Stimulated activated CD4-positive, alpha-beta T cell treated with anti-CD3 and anti-CD28 coated beads, Interleukin-1b, Interleukin-23, amount 100 ng/mL, for 1 hour (primary cell): ENCODE measurements at places on chromosomes 5 and 9.

GRCh38 chr5:142508591-142508990, 177.3 kb downstream of the FGF1 start:
- DNase-seq = no peak

- DNase-seq = no peak
These were observed 6.8 kb upstream of the RECK start for GRCh38 chr9:36029765-36030528.

GRCh38 chr5:132704875-132705274, 31.1 kb downstream of the IL4 start:
- no peak for DNase-seq

DNA sequence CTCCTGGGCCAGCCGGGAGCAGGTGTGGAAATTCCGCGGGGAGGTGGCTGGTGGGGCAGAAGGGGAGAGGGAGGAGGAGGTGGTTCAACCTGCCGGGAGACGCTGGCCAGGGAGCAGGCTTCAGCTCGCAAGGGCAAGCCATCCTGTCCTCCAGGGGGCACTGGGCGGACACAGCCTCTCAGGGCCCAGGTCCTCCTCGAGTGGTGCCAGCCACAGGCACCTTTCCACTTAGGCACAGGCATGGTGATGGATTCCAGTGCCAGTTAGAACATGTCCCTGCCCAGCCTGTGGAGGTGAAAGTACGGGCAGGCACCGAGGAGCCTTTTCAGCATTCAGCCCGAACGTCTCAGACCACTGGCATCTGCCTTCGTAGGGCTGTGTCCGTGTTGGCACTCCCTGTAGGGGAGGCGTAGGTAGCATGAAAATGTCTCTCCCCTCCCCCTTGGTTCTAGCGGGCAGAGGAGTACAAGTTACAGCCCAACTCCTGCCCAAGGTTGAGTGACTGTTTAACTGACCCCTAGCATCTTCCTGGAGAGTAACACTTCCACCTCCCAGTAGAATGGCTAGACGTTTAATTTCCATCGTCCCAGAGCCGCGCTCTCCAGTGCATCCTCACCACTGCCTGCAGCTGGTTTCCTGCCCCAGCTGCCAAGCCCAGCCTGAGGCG, 48.9 kb downstream of the DAB2IP start:
- no peak for DNase-seq

DNA sequence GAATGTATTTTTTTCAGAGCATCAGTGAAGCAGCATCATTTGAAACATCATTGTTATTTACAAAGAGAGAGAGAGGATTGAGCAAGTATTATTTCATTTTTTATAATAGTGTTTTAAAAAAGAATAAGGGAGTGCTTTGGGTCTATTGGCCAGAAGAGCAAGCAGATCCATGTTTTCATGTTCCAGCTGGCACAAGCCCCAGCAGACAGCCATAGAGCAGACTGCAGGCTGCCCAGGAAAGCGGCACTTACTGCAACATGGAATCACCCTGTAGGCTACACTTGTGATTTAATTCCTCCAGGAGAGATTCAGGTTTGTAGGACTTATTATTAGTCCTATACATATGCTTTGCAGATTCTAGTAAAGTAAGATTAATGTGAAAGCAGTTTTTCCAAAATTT, 407.0 kb upstream of the GRAMD2B start:
- no peak for DNase-seq

GRCh38 chr5:153463806-153464205, 26.7 kb upstream of the GRIA1 start:
- no peak for DNase-seq

GRCh38 chr9:71955300-71955915, 44.0 kb downstream of the C9orf85 start:
- DNase-seq = no peak

DNA sequence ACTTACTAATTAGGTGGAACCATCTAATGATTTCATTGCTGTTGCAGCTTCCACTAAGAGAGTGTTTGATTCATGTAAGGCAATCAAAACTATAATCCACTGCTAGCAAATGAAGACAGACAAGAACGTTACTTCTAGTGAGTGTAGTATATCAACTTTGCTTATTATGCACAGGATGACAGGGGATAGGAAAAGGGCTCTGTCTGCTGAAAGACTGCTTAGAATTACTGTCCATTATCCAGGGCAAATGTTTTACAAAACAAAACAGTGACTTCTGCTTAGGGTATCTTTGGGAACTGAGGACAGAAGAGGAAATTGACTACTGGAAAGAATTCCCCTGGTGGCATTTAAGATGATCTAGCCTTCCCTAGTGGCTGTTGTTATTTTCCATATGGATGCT, 40.2 kb downstream of the PLPPR1 start:
- DNase-seq = no peak

DNA sequence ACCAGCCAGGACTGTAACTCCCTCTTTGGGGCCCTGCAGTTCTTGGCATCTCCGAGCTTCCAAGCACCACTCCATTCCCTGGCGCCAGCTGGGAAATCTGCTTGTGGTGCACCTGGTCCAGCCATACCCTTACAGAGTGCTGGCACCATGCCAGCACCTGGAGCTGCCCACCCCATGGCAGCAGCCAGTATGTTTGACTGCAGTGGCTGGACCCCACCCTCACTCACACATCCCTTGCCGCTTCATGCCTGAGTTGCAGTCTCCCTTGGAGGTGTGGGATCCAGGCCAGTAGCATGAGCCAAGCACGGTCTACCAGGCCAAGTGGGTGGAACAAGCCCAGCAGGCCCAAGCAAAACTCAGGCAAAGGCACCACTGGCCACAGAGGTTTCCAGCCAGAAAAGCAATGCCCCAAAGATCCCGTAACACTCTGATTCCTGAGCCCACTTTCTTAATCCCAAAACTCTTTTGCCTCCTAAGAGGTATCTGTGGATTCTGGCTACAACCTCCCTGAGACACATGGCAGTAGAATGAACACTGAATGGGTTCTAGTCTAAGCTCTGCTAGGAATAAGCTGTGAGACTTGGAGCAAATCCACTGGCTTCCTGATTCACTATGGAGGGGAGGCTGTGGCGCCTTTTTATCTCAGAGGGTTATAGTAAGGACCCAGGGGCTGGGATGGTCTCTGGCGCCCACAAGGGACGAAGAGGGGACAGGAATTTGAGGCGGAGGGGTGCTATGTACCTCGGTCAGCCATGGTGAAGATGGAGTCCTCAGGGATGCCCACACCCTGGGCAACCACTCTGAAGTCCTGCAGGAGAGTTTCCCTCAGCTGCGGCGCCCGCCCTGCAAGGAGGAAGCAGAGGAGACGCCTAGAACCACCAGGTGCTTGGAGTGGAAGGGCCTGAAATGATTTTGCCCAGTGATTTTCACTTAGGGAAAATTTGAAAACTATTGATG, 5.6 kb downstream of the AMBP start:
- DNase-seq = no peak

- DNase-seq = no peak
These were observed 189.7 kb downstream of the ATPSCKMT start for GRCh38 chr5:10059980-10060379.

DNA sequence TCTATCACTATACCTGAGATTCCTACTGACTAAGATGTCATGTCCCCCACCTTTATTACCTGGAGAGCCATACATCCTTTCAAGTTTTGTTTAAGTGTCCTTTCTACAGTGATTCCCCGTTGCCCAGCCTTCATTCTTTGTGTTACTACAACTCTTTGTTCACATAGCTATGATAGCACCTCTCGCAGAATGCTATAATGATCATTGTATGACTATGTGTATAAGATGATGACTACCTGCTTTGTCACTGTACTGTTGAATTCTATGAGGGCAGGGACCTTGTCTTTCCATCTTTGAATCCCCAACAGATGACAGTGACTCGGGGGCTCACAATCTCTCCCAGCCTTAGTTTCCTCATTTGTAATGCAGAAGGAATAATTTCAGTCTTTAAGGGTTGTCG, 361.2 kb downstream of the NPR3 start:
- no peak for DNase-seq

- DNase-seq = no peak
These were observed 157.9 kb downstream of the NFIB start for GRCh38 chr9:14156046-14156445.

DNA sequence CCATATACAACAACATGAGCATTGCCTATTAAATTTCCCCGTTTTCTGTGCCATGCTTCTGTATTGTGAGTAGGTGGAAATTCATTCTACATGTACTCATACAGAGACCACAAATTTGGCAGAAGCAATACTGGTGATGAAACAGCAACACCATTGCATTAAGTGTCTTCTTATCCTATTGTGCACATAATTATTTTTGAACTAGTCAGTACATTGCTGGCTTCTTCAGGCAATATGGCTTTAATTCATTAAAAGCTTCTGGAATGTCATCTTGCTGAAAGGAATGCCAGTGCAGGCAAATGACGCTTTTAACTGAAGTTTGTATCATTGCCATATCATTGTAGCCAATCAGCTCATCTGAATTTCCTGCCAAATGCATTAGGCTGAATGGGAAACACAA, 82.6 kb downstream of the KIAA1958 start:
- no peak for DNase-seq

DNA sequence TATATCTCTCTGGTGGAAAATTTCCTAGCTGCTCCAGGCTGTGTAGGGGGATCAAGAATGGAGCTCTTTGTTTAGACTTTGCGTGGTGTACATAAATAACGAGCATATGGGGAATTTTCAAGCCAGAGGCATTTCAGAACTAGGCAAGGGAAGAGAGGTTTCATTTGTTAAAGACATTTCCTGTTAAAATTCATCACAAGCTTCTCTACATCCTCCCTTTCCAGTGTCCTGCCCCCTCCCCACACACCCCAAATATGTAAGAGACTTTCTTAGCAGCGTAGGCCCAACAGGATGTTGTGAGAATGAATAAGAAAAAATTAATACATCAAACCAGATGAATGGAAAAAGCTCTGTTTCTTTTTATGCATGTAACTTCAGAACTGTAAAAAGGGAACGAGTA, 150.3 kb downstream of the GPBP1 start:
- DNase-seq = no peak

DNA sequence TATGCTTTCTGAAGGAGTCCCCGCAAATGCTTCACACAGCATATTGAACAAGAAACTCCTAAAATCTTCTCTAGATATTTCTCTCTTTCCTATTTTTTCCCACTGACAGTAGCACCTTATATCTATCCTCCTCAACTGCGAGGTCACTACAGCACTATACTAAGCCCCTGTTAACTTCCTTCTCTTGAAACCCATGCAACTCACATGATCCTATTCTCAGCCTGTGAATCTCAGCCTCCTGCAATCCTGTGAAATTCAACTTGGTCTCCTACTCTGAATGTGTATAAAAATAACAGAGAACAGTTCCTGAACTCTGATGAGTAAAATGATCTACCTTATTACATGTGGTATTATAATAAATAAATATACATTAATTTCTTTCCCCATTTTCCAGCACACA, 6.1 kb upstream of the PLGRKT start:
- no peak for DNase-seq

DNA sequence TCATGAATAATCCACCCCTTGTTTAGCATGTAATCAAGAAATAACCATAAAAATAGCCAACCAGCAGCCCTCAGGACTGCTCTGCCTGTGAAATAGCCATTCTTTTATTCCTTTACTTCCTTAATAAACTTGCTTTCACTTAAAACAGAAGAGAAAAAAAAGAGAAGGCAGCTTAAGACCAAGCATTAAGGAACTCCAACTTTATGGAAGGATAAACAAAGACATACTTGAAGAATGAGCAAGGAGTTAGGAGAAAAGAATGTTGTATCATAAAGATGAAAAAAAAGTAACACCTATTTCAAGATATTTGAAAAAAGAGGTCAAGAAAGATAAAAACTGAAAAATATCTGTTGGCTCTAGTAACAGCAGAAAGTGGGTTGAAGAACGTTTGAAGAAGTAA, 107.6 kb downstream of the RNF180 start:
- DNase-seq = no peak

DNA sequence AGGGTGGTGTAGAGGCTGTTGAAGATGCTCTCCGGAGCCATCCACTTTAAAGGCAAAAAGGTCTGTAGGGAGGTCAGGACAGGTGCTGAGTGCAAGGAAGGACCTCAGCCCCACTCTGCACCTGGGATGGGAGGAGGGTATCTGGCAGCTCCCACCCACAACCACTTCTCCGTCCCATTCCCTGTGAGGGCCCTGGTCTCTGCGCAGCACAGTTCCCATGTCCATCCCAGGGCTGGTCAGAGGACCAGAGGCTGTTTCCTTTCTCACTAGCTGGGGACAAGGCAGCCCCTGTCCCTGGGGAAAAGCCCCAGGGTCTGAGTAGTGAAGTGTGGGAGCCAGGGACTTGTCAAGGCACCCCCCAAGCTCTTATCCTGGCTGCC, 33.7 kb upstream of the CSF1R start:
- DNase-seq = no peak

DNA sequence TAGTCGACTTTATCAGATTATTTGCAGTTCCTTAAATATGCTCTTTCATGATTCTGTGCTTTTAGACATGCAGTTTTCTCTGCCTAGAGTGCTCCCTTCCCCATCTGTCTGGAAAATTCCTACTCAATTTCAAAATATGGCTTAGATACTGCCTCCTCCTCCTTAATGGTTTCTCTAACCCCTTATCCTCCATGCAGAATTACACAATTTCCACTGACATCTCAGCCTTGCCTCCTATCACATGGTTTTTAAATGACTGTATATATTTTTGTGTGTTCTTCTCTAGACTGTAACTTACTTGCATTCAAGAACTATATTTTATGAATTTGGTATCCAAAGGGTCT, 85.2 kb downstream of the SLC44A1 start:
- DNase-seq = no peak

- no peak for DNase-seq
These were observed 596 bp downstream of the SLC28A3 start for GRCh38 chr9:84339962-84340361.

- no peak for DNase-seq
These were observed 74.3 kb downstream of the ZDHHC21 start for GRCh38 chr9:14618836-14619420.
